Lung (tissue), 17 donors: ENCODE measurements at places on chromosomes 7 and 10. TPM values are rescaled to one million over a fixed set of nuclear protein-coding genes. Genes with fewer than 3 reads are reported as not detected.

The OR6B1 gene
- not detected for total RNA-seq

- DNase-seq, result peak; percentile 20
Measured at GRCh38 chr10:127451628-127452027, 97.5 kb upstream of the NPS start.

- no peak for DNase-seq
Measured at GRCh38 chr7:137895301-137896221, 48.8 kb upstream of the DGKI start.

GRCh38 chr7:42914009-42914408 lies 2.1 kb upstream of the C7orf25 start:
- no peak for DNase-seq

DNA sequence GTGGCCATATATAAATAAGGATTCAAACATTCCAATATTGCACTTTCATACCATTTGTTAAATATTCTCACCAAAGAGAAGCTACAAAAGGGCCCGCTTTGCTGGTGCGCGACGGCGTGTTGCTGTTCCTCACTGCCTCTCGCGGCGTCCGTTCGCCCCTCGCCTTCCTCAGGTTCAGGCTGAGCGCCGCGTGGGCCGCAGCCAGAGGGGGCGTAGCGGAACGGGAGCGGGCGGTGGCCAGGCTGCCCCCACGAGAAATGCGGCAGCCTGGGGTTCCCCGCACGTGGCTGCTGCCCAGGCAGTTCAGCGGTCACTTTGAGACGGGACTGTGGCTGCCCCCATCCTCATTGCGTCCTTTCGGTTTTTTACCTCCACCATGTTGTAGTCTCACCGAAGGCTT lies 67.3 kb upstream of the VWDE start:
- DNase-seq, result no peak
